ENCODE measurements at places on chromosomes 6 and 20.

DNA sequence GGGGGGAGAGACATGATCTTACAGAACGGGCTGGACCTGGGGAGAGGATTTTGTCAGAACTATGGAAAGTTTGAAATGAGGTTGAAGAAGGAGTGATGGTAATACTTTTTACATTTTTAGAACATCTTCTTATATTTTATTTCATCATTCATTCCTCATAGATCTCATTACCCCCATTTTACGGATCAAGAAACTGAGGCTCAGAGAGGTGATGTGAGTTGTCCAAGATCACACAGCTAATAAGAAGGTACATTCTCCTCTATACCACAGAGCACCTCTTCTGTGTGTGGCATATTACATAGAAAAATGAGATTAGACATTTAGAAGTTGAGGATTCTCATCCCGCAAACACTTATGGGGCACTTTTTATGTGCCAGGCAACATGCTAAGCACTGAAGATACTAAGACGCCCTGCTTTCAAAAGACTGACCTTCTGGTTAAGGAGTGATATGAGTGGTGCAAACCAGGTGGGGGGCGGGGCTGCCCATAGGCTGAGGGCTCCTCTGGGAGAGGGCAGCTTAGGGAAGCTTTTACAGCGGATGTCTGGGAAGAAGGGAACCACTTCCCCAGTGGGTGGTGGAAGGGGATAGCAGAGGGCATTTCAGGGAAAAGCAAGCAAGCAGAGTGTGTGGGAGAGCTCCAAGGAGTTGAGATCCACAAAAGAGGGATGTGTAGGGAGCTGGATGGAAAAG is 17.4 kb upstream of the RNF39 start:
- DNase-seq = no peak

GRCh38 chr6:130282234-130282995 is 59.7 kb upstream of the SAMD3 start:
- no peak for DNase-seq

DNA sequence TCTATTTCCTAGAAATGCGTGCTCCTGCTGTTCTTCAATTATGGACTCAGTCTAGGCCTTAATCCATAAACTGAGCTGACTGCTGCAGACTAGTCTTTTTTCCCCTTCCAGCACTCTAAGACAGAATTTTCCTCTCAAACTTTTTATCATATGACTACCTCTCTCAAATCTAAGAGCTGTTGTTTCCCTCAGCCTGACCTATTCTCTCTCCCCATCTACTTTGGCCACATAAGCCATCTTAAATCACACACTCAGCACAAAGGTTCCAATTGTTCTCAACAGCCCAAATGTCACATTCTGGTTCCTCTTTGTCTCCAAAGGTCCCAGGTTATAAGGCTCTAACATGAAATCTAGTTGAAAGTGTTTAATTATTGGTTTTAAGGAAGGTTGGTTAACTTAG is 85.2 kb downstream of the PRSS35 start:
- DNase-seq = no peak

DNA sequence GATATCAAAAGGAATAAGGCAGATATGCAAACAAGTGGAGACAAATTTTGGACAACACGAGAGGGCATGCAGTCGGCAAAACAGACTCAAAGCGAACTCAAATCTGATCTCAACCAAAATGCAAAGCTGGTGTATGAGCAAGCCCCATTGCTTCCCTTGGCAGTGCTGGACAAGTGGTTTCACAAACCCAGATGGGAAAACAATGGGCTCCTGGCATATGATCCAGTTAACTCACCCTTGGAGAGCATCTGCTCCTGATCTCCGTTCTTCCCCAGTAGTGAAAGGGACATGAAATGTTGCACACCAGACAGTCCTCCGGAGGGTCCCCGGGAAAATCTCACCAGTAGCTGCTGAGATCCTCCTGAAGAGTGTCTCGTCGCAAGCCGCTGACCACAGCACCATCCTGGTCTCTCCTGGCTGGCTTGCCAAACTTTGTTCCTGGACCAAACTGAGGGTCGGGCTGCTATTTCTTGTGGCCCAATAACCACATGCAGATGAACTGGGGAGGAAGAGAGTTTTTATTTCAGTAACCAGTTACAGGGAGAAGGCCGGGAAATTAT is 84.3 kb upstream of the THBS2 start:
- no peak for DNase-seq

DNA sequence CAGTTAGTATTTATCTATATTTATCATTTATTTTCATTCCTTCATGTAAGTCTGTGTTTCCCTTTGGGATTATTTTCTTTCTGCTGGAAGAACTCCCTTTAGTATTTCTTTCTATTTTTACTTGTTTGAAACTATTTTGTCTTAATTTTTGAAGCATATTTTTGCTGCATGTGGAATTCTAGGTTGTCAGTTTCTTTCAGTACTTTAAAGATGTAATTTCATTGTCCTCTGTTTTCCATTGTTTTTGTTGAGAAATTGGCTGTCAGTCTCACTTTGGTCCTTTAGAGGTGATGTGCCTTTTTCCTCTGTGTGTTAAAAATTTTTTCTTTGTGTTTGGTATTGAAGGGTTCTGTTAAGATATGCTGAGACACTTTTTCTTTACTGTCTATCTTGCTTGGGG is 17.1 kb downstream of the RNF182 start:
- DNase-seq = no peak

DNA sequence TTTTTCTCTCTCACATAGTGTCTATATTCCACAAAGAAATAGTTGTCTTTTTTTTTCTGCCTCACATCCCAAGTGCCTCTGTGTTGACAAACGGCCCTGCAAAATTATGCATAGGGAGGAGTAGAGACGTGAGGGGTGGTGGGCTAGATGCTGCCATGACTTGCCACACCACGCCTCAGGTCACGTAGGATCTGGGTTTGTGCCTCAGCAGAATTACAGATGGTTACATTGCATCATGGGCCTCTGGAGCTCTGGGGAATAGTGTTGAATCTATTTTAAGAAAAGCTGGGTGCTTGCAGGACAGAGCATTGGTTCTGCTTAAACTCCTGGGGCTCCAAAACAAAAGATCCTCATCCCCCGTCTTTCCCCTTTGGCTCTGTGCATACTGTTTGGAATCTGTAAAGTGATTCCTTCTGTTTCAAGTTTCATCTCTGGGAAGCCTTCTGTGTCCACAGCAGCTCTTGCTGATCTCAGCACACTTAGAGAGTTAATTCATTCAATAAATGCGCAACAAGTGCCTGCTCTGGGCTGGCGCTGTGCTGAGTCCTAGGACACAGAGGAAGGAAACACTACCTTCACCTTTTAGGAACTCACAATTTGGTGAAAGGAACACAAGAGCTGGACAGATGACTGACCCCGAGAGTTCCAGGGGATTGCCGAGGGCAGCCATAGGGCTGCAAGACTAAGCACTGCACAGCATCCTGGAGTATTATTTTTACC is 2.4 kb downstream of the FANCE start:
- DNase-seq = no peak

GRCh38 chr6:129730477-129731165 is 20.6 kb upstream of the ARHGAP18 start:
- DNase-seq = no peak

DNA sequence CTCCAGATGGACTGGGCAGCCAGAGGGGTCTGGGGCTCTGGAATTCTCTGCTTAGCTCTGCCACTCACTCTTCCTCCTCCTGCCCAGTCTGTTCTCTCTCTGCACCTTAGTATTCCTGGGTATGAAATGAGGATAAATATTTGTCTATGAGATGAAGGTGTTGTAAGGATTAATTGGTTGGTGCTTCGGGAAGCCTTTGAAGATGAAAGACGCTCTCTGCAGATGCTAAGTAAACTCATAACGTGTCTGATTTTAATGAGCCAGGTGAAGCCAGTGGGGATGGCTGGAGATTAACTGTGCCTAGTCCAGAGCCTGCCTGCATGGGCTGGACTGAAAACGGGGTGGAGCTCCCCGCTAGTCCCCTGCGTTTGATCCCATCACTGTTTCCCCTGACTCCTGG is 23.1 kb upstream of the TCP11 start:
- DNase-seq = no peak

GRCh38 chr20:63016514-63017075 is 9.8 kb upstream of the BHLHE23 start:
- DNase-seq = no peak

DNA sequence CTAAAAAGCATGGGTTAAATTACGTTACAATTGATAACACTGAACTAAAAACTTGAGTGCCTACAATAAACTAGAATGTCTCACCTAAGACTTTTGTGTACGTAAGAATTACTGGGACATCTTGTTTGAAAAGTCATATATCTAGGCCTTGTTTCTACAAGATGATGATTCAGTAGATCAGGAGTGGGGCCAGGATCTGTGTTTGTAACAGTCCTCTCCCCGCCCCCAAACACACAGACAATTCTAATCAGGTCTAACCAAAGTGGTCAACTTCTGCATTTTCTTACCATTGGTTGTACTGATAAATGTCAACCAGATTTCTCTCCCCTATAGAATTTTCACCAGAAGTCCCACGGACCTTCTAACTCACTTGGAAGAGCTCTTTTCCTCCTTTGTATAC is 56.9 kb downstream of the RAMACL start:
- DNase-seq = no peak

All from urothelium cell line (cell line).